ENCODE measurements at places on chromosomes 1 and 21.

DNA sequence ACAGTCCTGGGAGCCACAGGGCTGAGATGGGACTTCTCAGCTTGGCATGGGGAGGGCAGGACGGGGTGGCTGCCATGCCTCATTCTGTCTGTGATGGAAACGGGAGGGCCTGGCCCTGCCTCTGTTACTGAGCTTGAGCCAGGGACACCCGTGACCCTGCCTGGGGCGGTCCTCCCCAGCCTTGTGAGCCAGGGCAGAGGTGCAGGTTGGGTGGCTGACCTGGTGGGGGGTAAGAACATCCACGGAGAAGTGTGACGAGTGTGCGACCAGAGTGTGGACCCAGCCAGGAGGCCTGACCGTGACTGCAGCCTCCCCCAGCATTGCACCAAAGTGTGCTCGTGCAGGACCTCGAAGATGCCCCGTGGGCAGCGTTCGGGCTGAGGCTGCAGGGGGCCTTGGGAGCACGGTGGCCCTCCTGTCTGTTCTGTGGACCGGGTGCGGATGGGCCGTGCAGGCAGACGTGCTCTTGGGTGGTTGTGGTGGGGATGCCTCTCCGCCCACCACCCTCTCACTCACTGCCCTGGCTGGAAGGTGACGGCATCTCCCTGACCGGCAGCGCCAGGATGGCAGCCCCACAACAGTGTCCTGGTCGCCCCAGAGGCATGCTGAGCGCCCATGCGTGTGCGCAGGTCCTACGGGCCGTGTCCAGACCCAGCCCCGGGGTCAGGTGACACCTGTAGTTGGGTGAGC is 45.4 kb downstream of the SKI start:
- no peak for DNase-seq

GRCh38 chr21:41957991-41958766 is 4.4 kb upstream of the C2CD2 start:
- peak; percentile 91 for DNase-seq

GRCh38 chr1:229599218-229599954 is 26.5 kb downstream of the TAF5L start:
- no peak for DNase-seq

- DNase-seq: no peak
Observed at GRCh38 chr1:40210511-40211204, 37.1 kb upstream of the TMCO2 start.

DNA sequence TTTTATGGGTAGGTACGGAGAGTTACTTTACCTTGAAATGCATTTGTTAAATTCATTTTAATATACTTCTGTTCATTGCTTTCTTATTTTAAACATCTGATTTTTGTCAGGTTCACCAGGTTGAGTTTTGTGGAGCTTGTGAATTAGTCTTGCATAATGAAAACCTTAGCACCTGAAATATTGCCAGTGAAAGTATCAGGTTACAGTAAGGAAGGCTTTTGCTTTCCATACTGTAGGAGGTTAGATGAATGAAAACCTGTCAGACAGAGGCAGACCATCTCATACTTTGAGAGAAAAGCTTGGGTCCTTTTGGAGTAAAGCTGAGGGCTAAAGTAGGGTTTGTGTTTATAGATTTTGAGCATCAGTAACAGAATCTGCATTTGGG is 34.7 kb downstream of the THRAP3 start:
- no peak for DNase-seq

DNA sequence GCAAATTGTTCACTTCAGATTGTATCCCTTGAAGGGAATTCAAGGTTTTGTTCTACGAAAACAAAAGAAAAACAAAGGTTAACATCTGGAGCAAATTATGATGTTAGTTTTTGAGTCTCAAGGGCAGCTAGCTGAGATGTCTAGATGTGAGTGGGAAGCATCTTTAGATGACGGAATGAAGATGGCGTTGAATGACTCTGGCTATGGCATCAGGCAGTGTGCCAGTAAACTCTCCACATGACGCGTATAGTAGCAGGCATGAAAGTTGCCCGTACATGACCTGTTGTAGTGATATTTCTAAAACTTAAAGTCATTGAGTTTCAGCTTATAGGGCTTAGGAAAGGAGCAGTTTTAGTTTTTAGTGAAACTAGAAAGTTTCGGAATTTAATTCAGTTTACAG is 12.3 kb upstream of the SDC3 start:
- DNase-seq: no peak

DNA sequence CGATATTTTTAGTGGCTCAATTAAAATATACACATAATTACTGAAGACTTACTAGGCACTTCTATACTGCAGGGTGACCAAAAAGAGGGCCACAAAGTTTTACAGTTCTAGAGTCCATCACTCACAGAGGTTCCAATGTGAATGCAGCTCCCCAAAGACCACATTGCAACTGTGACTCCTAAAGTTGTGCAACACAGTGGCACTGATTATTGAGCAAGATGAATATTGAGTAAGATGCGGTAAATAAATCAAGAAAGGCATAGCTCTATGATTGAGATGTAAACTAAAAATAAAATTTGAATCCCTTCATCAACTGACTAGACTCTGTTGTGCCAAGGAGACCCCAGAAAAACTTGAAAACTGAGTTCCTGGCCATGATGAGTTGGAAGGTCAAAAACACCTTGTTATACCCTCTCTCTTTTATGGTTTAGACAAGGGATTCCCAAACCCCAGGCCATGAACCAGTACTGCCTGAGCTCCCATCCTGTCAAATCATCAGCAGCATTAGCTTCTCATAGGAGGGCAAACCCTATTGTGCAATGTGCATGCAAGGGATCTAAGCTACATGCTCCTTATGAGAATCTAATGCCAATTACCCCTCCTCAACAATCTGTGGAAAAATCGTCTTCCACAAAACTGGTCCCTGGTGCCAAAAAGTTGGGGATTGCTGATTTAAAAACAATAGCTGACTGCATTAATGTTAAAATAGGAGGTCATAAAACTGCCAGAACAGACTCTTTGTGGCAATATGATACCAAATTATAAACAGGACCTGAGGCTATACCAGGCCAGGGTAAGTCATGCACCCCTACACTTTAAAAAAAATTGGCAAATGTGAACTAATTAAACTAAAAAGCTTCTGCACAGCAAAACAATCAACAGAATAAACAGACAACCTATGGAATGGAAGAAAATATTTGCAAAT is 94.3 kb downstream of the ADGRL4 start:
- DNase-seq: no peak

- no peak for DNase-seq
Observed at GRCh38 chr1:46820076-46820475, 21.2 kb downstream of the CYP4B1 start.

GRCh38 chr1:185425163-185425562 is 108.1 kb upstream of the IVNS1ABP start:
- no peak for DNase-seq

- DNase-seq: no peak
Observed at GRCh38 chr1:26758358-26758757, 29.4 kb upstream of the PIGV start.

DNA sequence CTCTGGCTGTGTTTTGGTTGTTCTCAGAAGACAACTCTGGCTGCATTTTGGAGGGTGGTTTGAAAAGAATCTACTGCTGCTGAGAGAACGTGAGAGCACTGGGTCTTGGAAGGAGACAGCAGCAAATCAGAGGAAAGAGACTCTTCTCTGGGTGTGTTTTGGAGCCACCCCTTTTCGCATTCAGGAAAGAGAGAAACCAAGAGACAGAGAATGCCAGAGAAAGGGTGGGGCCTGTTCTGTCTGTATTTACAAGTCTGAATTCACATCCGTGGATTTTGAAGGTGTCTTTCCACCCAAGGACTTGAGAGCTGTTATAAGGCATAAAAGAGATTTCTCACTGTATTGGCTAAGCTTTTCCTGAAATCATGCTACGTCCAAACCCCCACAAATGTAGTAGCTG is 187.2 kb downstream of the C1orf94 start:
- DNase-seq: no peak

- DNase-seq: no peak
Observed at GRCh38 chr1:27136236-27136551, 18.7 kb downstream of the SLC9A1 start.

- no peak for DNase-seq
Observed at GRCh38 chr1:207440626-207441025, 13.5 kb upstream of the CR2 start.

- no peak for DNase-seq
Observed at GRCh38 chr1:209815931-209816341, 10.0 kb upstream of the IRF6 start.

DNA sequence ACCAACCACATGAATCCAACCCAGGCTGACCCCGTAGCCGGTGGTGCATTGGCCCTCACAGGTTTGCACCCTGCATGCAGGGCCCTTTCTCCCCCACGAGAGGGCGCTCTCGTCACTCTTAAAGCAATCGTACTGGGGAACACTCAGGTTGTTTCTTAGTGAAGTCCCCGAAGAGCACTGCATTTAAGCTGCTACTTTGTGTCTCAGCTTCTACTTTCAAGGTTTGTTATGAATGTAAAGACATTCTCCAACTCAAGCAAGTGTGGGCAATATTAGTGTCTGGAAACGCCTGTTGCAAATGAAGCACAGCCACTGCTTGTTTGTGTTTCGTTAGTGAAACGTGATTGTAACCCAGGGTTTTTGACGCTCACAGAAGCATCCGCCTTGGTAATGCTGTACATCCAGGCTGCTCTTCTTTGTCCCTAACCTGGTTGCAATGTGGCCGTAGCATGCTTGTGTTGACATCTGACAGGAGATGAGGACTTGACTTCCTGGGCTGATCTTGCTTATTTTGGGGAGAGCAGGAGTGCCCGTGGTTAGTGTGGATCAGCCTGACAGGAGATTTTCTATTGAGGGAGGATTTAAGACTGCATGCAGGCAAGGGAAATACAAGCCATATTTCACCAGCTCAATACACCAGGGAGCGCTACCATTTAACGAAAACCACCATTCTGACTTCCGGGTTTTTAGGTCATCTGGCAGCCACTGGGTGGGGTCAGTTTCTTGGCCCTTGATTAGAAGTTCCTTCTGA is 79.8 kb downstream of the ST6GALNAC3 start:
- DNase-seq: peak; percentile 36

DNA sequence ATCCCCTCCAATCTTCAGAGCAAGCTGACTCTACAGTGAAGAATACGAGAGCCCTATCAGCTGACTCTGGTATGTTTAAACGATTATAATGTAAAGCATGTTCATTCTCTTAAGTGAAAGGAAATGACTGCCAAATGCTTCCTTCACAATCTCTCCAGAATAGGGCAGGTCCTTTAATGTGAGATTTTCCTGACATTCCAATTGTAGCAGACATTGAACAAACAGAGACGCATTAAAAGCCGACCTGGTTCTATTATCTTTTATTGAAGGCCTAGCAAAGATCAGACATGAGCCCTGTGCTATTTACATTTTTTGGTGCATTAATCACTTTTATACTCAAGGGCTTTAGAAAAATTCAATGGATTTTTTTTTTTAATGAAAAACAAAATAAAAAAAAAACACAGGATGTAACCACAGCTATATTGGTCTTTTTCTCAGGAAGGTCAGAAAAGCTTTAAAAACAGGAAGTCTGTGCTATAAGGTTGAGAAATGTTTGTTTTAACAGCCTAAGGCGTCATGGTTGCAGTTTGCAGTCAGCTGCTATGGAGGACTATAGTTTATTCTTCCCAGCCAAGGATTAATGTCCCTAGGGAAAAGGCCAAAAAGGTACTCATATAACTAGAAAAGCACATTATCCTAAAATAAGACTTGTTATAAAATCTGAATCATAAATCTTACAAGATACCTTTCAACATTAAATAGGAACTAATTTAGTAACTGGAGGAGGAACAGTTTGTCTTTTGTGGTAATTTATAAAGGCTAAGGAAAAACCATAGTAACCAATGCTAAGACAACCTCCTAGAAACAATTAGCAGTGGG is 104.8 kb downstream of the RERE start:
- DNase-seq: peak; percentile 79

DNA sequence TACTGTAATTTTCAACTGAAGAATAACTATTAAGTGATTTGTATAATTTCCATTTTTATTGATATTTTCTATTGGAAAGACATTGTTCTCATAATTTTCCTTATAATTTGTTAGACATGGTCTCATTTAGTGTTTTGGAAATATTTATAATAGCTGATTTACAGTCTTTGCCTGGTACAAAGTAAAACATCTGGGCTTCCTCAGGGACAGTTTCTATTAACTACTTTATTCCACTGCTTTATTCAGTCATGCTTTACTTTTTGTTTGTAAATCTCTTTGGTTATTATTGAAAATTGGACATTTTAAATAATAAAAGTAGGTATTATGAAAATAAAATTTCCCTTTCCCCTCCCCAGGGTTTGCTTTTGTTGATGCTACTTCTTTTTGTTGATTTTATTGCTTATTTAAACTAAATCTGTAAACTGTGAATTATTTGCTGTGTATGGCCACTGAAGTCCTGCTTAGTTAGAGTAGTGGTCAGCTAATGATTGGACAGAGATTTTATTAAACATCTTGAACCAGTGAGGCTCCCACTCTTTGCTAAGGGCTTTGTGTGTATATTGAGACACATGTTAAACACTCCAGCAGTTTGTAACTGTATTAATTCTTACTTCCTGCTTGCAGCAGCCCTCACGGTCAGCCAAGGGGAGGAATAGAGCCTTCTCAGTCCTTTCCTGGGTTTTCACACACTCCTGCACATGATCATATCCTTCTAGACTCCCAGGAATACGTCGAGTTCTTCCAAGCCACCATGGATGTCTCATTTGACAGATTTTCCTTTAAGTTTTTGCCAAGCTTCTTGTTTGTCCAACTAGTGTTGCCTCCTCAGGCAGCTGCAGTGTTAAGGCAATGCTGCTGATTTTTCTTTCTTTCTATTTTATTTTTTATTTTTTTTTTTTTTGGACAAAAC is 994.6 kb upstream of the PRMT6 start:
- no peak for DNase-seq

Data from hepatic stellate cell (primary cell).